ENCODE measurements at places on chromosomes 7 and 10.

- DNase-seq: no peak
Measured at GRCh38 chr7:113608782-113609181, 310.0 kb downstream of the PPP1R3A start.

- no peak for DNase-seq
Measured at GRCh38 chr10:94403380-94404213, 1.3 kb downstream of the TBC1D12 start.

- DNase-seq: no peak
Measured at GRCh38 chr7:98130959-98131358, 24.3 kb downstream of the LMTK2 start.

- DNase-seq: no peak
Measured at GRCh38 chr10:91043173-91043910, 122.5 kb upstream of the ANKRD1 start.

DNA sequence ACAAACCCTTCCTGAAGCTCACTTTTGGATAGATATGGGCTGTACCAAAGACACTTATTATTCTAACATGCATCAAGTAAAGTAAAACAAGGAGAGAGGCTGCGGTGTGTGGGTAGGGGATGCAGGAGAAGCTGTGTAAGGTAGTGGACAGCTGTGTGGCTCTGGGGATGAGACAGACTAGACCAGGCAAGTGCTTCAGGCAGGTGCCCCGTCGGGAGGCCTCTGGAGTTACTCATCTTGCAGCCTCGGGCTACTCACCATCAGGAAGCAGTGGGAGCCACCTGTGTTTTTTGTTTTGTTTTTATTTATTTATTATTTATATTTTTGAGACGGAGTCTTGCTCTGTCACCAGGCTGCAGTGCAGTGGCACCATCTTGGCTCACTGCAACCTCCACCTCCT lies 49.3 kb upstream of the NCAPG2 start:
- DNase-seq: no peak

DNA sequence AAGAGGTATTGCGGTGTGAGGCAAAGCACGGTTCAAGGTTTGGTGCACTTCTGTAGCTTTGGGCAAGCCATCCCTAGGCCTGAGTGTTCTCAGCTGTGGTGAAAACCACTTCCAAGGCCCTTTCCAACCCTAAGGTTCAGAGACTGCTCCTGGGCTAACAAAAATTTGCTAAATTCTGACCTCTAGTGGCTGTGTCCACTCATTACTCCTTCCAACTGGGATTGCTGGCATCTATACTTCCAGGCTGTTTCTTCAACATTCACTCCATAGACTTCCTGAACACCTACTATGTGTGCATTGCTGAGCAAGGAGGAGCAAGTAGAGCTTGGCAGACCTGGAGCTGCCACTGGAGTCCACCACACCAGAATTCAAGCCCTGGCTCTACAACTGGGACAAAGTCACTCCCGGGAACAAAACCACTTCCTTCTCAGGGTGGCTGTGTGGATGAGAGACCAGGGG lies 29.3 kb upstream of the SH3PXD2A start:
- DNase-seq: no peak

GRCh38 chr7:5360971-5361370 lies 62.7 kb downstream of the TNRC18 start:
- no peak for DNase-seq

GRCh38 chr7:125529249-125529648 lies 599.6 kb upstream of the POT1 start:
- no peak for DNase-seq

DNA sequence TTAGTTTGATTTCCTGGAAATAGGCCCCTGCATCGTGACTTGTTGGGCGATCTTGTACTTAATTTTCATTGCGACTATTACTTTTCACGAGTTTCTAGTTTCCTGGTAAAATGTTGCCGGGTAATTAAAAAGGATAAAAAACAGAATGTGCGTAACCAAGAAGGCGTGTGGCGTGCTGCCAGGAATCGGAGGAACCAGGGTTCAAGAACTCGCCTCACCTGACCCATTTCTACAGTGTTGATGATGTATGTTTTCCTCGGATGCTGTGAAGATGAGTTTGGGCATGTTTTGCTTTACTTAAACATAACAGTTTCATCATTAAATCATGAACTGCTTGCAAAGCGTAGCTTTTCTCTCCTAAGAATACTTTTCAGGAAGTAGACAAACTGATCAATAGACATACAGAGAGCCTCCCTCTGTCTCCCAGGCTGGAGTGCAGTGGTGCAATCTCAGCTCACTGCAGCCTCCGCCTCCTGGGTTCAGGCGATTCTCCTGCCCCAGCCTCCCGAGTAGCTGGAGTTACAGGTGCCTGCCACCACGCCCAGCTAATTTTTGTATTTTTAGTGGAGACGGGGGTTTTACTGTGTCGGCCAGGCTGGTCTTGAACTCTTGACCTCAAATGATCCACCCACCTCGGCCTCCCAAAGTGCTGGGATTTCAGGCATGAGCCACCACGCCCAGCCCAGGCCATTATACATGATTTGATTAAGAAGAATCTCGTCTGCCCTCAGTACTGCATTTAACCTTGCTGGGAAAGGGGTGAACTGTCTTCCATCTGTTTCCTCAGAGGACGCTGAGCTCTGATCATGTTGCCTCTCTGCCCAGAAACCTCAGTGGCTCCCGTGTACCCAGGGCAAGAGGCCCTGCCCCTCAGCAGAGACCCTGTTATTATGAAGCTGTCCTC lies 9.1 kb downstream of the FOXK1 start:
- no peak for DNase-seq

DNA sequence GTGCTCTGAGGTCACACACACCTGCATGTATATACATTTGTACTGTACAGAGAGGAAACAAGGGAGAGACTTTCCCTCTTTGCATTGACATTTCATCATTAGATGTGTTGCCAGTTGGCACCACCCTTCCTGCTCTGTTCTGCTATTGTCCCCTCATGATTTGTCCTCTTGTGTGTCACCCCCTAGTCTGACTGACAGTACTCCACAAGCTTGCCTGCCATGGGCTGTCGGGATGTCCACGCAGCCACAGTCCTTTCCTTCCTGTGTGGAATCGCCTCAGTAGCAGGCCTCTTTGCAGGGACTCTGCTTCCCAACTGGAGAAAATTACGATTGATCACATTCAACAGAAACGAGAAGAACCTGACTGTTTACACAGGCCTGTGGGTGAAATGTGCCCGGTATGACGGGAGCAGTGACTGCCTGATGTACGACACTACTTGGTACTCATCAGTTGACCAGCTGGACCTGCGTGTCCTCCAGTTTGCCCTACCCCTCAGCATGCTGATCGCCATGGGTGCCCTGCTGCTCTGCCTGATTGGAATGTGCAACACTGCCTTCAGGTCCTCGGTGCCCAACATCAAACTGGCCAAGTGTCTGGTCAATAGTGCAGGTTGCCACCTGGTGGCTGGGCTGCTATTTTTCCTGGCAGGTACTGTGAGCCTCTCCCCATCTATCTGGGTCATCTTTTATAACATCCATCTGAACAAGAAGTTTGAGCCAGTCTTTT lies 9.4 kb downstream of the CLDN12 start:
- DNase-seq: no peak

DNA sequence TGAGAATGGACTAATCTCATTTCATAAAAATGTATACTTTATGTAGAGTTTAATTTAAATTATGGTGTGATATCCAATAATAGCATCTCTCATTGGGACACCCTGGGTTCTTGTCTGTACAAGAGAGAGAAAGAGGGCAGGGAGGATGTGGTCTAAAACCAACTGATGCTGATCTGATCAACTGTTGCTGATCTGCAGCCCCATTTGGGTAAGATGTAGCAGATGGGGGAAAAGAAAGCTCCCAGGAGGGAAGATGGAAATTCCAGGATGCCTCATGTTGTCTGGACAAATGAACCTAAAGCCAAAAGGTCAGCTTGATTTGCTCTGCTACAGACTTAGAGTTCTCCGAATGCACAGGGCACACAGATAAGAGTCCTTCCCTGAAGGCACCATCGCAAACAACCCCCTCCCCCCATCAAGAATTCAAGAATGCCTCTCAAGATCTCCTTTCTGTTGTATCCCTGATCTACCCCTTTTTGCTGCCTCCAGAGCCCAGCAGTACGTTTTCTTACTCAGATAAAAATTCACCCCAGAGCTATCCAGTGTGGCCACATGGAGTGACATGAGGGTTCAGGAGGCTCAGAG lies 171.4 kb upstream of the INHBA start:
- DNase-seq: no peak

- DNase-seq: peak; percentile 22
Measured at GRCh38 chr7:73770002-73770859, at the start of gene CLDN3. TSS of gene CLDN3 (minus strand) at chr7:73770270. CDS start at chr7:73770049, 221 bp downstream.

- DNase-seq: no peak
Measured at GRCh38 chr10:83880252-83880791, 259.0 kb upstream of the GHITM start.

- no peak for DNase-seq
Measured at GRCh38 chr7:158828133-158829020, 932 bp downstream of the ESYT2 start.

GRCh38 chr7:111697771-111698170 lies 135.5 kb upstream of the IMMP2L start:
- no peak for DNase-seq

GRCh38 chr7:21585070-21585724 lies 42.4 kb downstream of the DNAH11 start:
- DNase-seq: no peak

- no peak for DNase-seq
Measured at GRCh38 chr7:69510114-69510513, 88.2 kb upstream of the AUTS2 start.

GRCh38 chr10:16470747-16471146 lies 33.9 kb downstream of the PTER start:
- DNase-seq: no peak

DNA sequence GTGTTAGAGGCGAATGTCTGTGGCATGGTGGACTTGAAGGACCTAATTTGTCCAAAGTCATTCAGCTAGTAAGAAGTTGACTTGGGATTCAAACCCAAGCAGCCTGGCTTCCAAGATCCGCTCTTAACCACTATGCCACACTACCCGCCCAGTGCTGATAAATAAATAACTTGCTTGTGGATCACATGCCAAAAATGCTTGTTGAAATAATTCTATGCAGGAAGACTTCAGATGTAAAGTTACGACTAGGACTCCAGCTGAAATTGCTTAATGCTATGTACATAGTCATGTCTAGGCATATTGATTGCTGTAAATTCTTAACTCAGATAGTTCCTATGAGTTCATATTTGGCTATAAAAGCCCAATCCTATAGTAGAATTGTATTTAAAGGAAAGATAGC lies 76.0 kb downstream of the PLXDC2 start:
- no peak for DNase-seq

- DNase-seq: no peak
Measured at GRCh38 chr7:30463405-30464145, 15.0 kb downstream of the NOD1 start.

GRCh38 chr7:106405697-106406141 lies 120.9 kb upstream of the NAMPT start:
- no peak for DNase-seq

GRCh38 chr7:12504149-12504548 lies 66.4 kb upstream of the SCIN start:
- DNase-seq: no peak

- no peak for DNase-seq
Measured at GRCh38 chr7:158268816-158269535, 318.6 kb downstream of the PTPRN2 start.

DNA sequence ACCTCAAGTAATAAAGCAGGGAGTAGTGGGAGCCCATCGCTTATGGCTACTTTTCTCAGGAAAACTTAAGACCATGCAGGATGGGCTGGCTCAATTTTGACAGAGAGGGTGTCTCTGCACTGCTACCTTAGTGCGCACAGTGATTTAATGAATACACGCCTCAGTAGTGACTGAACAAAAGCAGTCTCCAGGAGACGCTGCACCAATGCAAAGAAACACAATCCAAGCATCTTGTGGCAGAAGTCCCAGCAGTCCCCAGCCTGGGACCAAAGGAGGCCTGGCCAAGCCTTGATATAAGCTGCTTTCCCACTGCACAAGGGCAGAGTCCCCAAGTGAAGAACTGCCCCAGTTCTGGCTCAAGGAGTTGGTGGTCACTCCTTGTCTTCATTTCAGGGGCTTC lies 368.9 kb downstream of the KCNMA1 start:
- DNase-seq: no peak

DNA sequence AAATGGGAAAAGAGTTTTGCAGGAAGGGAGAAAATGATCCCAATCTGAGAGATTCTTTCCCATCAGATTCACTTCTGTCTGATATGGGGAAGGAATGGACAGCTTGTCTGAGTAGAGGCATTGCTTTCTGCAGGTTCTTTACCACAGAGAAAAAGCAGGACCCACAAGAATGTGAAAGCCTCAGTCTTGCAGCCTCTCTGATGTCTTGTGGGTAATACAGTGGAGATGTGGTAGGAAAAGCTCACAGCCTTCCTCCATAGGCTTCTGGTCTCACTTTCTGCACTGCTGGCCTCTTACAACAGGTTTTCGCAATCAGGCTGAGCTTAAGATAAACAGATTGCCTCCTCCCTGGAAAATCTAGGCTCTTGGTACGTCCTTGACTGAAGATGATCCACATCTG lies 551 bp downstream of the IFIT1 start:
- DNase-seq: no peak

- DNase-seq: no peak
Measured at GRCh38 chr10:97714401-97715258, 1.1 kb downstream of the MARVELD1 start.

- DNase-seq: no peak
Measured at GRCh38 chr7:104818961-104819880, 194.8 kb upstream of the KMT2E start.

- DNase-seq: no peak
Measured at GRCh38 chr10:13907570-13907969, 320.8 kb downstream of the PRPF18 start.

- no peak for DNase-seq
Measured at GRCh38 chr10:124225467-124226270, 132.3 kb upstream of the CHST15 start.

- DNase-seq: no peak
Measured at GRCh38 chr10:114879093-114879492, 57.5 kb downstream of the FHIP2A start.

- DNase-seq: no peak
Measured at GRCh38 chr7:51189777-51190176, 126.8 kb downstream of the COBL start.

DNA sequence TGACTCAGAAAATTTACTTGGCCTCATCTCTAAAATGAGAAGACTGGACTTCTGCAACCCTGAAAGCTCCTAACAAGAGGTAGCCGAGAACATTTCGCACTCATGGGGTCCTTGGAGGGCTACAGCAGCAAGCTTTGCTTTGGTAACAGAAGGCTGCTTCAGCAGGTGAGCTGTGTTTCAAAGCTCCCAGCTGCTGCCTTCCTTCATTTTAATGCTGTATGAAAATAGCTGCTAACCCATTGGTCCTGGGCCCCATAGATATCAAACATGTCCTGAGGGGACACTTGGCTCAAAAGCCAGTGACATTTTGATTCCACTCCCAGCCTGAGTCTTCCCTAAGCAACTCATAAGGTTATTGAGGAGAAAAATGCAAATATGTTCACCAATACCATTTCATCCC lies 14.3 kb upstream of the MALSU1 start:
- no peak for DNase-seq

DNA sequence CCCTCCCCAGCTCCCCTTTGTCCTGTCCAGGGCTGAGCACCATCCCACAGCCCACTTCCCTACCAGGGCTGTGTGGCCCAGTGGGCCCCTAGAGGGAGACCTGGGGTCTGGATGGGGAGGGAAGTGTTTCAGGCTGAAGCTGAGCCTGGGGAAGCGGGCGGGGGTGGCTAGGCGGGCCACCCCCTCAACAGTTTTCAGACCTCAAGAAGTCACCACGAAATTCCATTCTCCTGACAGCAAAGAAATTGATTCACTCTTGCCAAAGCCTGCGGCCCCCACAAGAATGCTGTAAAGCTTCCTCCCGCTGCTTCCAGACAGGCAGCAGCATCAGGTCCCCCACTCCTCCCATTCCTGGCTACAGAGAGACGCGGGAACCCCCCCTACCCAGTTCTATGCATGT lies 2.5 kb upstream of the LFNG start:
- DNase-seq: no peak

GRCh38 chr7:116809636-116810266 lies 52.6 kb upstream of the CAPZA2 start:
- DNase-seq: peak; percentile 26
